ENCODE measurements at places on chromosomes 3 and 15. TPM values are rescaled to one million over a fixed set of nuclear protein-coding genes. Genes with fewer than 3 reads are reported as not detected.

The RAD54L2 gene
- total RNA-seq = 7.8 TPM

The CYP19A1 gene
- not detected for total RNA-seq

The PLSCR5 gene
- not detected for total RNA-seq

The GOLGA6A gene
- not detected for total RNA-seq

The ST3GAL6 gene
- 0.58 TPM for total RNA-seq

The BDH1 gene
- total RNA-seq = 3.9 TPM

The SLC24A5 gene
- not detected for total RNA-seq

The ZNF80 gene
- total RNA-seq = not detected

The ATP13A5 gene
- total RNA-seq = not detected

The HHLA2 gene
- not detected for total RNA-seq

The EXOSC7 gene
- 80.1 TPM for total RNA-seq

The PRICKLE2 gene
- total RNA-seq = 7.5 TPM

The STRA6 gene
- total RNA-seq = 11.2 TPM

The PRRT3 gene
- total RNA-seq = 2.0 TPM

The RASL12 gene
- 12.1 TPM for total RNA-seq

The GABRR3 gene
- not detected for total RNA-seq

The TMEM45A gene
- 20.6 TPM for total RNA-seq

The COL6A6 gene
- total RNA-seq = not detected

The ZNF654 gene
- 4.9 TPM for total RNA-seq

The PIGZ gene
- 2.1 TPM for total RNA-seq

The C3orf49 gene
- not detected for total RNA-seq

The SCN5A gene
- not detected for total RNA-seq

The SEMA3B gene
- total RNA-seq = 23.0 TPM

The GREM1 gene
- 4.3 TPM for total RNA-seq

The FGD5 gene
- not detected for total RNA-seq

All from myometrial cell (primary cell).